ENCODE measurements at places on chromosomes 11 and 22.

GRCh38 chr22:18035751-18036150 is 11.4 kb upstream of the MICAL3 start:
- DNase-seq = no peak

DNA sequence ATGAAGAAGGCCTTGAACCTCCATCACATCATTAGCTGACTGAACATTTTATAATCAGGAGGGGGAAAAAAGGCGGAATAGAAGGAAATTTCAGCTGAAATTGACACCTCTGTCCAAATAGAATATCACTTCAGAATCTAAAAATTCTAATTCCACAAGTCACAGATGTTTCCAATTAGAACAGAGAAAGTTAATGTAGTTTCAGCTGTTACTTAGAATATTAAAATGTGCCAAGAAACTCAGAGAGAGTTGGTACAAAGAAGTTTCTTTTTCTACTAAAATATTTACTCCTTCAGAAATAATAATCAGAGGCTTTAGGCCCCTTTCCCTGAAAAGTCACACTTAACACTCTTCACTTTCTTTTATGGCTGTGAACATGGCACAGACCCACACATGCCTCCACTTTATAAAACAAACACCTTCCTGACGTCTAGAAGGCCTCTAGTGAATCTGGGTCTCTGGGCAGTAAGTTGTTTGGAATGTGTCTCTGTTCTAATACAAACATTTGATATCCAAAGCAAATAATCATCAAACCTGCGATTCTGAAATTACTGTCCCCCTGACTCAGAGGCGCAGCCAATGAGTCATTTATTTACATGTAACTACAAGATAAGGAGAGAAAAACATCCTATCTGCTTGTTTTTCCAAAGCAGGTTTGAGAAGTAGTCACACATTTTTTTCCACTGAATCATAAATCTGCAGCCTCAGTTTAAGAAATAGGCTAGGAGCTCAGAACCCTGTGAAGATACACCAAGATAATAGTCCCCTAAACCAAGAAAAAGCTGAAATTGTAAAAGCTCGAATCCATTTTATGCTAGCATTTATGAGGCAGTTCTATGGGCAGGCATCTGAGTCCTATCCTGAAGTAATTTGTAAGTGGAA is 148.4 kb downstream of the ME3 start:
- DNase-seq = no peak

DNA sequence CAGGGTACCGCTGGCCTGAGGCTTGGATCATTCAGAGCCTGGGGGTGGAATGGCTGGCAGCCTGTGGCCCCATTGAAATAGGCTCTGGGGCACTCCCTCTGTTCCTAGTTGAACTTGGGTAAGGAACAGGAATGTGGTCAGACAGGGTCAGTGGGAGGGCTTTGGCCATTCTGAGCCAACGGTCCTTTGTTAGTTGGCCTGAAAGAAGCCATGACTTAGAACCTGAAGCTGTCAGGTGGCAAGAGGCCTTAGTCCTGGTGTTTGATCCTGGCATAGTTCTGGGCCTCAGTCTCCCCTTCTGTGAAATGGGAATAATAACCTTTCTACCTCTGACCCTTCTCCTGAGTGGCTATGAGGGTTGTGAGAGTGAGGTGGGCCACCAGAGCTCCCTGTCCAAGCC is 8.3 kb downstream of the PGAP2 start:
- DNase-seq = no peak

- DNase-seq = no peak
Observed at GRCh38 chr11:36719358-36720107, 121.5 kb upstream of the RAG2 start.

- DNase-seq = no peak
Observed at GRCh38 chr11:59040607-59041006, 45.5 kb upstream of the GLYATL1B start.

GRCh38 chr11:76190376-76190775 is 15.9 kb downstream of the WNT11 start:
- DNase-seq = no peak

DNA sequence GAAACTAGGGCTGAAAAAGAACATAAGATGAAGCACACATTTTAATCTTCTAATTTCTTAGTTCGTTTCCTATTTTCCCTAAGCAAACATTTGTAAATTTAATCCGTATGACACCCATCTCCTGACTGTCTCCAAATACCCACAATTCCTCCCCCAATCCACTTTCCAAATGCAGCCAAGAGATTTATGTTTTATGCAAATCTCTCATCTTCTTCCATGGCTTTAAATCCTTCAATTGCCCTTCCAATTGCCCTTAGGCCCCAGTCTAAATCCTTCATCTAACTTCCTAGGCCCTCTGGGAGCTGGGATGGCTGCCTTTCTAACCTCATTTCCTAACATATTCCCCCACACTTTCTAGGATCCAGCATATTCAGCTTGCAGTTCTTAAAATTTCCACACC is 18.0 kb upstream of the POU2AF1 start:
- DNase-seq = no peak

DNA sequence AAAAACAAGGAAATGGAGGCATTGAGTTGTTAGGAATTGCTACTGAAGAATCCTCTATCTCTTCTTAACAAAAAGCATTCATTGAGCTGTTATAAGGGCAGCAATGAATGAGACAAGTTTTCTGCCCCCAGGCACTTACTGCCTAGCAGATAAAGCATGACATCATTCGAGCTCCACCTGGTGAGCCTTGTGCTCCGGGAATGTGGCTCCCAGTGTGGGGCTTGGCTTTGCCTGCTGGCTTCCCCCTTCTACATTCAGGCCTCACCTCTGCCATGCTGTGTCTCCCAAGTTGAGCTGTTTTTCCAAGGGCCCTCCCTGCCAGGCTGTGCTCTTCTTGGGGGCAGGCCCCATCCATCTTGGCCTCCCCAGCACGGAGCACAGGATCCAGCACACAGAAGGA is 56.9 kb upstream of the EIF3D start:
- DNase-seq = no peak

DNA sequence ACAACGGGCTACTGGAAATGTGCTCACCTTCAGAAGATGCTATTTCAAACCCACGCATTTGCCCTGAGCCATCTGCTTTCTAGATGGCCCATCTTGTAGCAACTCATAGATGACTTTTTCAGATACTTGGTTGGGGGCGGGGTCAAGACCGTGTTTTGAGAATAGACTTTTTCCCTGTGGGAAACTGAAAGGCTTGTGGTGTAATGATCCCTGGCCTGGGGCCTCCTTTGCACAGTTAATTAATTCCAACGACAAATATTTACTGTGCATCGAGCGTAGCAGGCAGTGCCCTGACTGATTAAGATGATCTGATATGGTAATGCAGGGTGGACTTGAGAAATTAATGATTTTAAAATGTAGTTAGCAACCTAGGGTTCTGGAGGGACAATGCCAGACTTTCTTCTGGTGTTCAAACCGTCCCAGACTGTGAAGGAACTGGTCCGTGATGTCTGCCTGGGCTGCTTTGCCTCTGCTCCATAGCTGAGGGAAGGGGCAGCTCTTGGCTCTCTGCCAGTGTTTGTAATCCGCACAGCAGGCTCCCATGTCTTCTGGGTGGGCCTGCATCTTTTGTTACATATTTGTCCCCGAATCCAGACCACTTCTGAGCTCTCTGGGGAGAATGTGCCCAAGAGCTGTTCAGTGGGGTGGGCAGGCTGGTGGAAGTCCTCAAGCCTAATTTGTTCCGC is 84.8 kb downstream of the ADAMTS15 start:
- no peak for DNase-seq

DNA sequence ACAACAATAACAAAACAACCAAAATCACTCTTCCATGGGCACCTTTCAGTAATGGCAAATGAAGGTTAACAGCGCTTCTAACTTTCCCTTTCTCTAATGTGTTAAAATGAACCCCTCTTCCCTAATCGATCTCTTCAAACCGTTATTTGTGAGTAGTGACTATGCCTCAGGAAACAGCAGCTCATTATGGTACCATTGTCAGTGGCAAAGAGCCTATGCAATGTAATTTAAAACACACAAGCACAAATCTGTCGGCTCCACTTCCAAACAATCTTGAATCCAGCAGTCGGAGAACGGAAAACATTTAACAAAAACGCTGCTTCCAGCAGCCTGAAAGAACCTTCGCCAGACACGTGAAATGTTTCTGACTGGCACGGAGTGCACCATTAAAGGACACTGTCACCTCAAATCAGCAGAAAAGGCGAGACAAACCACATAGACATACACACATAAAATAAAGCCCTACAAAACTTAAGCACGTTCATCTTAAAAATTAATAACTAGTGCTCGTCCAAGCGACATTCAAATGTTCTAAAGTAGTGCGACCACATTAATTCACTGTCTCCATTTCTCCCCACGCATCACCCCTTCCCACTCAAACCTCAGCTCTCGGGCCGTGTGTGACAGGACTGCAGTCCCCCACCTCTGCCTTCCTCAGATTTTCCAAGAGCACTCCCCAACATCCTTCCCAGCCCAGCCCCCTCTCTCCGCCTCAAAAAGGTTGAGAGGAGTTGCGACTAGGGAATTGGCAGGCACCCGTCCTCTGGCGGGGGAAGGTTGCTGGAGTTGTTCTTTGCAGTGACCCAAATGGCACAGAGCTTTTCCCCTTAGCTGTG is 748 bp downstream of the RAB30 start:
- DNase-seq = peak; percentile 15
